ENCODE measurements at places on chromosomes 11 and 22.

- no peaks in the 10 kb centered on the region for H3K36me3 ChIP-seq
- H3K4me1 ChIP-seq = peaks cover 25% of the 10 kb centered on the region
- H3K27ac ChIP-seq = no peak overlapping the region
- no peaks in the 10 kb centered on the region for H3K27me3 ChIP-seq
- H3K4me3 ChIP-seq = no peak overlapping the region
Observed at GRCh38 chr11:130415731-130416529, 12.5 kb downstream of the ADAMTS8 start.

- H3K36me3 ChIP-seq = no peaks in the 10 kb centered on the region
- H3K4me3 ChIP-seq = no peak overlapping the region
- H3K27me3 ChIP-seq = no peaks in the 10 kb centered on the region
- DNase-seq = no peak
- H3K27ac ChIP-seq = no peak overlapping the region
Observed at GRCh38 chr22:45640941-45641621, 30.6 kb upstream of the ATXN10 start.

- H3K4me3 ChIP-seq = no peak overlapping the region
- no peaks in the 10 kb centered on the region for H3K4me1 ChIP-seq
- H3K27ac ChIP-seq = no peak overlapping the region
- DNase-seq = no peak
- no peaks in the 10 kb centered on the region for H3K36me3 ChIP-seq
Observed at GRCh38 chr11:118126082-118126838, 26.4 kb downstream of the SCN4B start.

DNA sequence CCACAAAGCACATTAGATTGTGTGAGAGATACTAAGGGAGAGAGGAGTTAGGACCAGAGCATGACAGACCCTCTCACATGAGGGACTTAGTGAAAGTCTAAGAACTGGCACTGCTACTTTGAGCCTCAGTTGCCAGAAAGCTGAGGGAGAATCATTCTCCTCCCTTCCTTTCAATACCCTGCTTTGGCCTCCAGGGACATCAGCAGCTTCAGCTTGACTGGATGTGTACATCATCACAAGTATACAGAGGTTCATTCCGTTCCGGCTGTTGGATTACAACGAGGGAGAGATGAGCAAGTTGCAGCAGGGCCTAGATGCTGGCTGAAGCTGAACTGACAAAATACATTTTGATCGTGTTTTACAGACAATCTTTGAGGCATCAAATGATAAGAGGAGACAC is 15.7 kb upstream of the ANO5 start:
- H3K27me3 ChIP-seq = no peaks in the 10 kb centered on the region
- no peaks in the 10 kb centered on the region for H3K4me1 ChIP-seq
- H3K36me3 ChIP-seq = no peaks in the 10 kb centered on the region
- H3K27ac ChIP-seq = no peak overlapping the region

DNA sequence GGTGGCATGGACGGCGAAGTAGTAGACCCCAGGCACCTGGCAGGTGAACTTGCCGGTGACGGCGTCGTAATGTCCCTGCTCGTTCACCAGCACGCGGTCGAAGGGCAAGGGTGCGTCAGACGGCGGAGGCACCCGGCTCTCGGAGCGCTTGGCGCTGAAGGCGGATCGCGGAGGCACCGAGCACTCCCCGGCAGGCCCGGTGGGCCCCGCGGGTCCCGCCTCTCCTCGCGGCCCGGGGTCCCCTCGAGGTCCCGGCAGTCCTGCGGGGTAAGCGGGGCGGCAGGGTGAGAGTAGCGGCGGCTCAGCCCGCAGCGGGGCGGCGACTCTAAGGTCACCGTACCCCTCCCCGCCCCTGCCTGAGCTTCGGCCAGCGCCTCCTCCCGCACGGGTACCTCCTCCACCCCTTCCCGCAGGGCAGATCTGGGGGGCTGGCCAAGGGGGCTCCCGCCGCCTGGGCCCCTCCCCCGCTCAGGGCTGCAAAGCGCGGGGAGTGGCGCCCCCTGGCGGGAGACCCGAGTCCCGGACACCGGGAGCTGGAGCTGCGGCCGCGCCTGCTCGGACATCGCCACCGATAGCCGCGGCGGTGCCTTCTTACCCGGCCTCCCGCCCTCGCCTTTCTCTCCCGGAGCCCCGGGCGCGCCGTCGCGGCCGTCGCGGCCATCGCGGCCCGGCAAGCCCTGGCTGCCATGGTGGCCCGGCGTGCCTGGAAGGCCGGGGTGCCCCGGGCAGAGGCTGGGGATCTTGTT is 921 bp downstream of the C1QTNF5 start:
- DNase-seq = no peak
- no peaks in the 10 kb centered on the region for H3K36me3 ChIP-seq
- H3K27me3 ChIP-seq = no peaks in the 10 kb centered on the region
- H3K4me1 ChIP-seq = peaks cover 58% of the 10 kb centered on the region
- peak overlapping the region; percentile 91 for H3K4me3 ChIP-seq

- H3K27me3 ChIP-seq = no peaks in the 10 kb centered on the region
- H3K4me3 ChIP-seq = no peak overlapping the region
- DNase-seq = peak; percentile 6
- H3K4me1 ChIP-seq = peaks cover 26% of the 10 kb centered on the region
Observed at GRCh38 chr11:78801161-78801884, 226.7 kb upstream of the NARS2 start.
